ENCODE measurements at places on chromosomes 3 and 15.

DNA sequence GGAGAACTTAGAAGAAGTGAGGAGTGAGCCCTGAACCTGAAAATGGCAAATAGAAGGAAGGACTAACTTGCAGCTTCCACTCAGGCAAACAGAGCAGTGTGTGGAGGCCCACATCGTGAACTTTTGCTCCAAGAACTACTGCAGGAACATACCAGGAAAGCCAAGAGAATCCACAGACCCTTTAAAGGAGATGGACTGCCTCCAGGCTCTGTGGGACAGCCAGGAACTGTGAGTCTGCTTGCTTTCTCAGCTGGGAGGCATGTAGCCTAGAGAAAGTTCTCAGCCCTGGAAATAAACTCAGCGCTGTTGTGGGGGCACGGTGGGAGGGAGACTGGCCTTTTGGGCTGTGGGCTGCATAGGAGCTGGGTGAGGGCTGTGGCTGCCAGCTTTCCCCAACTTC is 93.0 kb downstream of the SNRK start:
- no peak for DNase-seq

DNA sequence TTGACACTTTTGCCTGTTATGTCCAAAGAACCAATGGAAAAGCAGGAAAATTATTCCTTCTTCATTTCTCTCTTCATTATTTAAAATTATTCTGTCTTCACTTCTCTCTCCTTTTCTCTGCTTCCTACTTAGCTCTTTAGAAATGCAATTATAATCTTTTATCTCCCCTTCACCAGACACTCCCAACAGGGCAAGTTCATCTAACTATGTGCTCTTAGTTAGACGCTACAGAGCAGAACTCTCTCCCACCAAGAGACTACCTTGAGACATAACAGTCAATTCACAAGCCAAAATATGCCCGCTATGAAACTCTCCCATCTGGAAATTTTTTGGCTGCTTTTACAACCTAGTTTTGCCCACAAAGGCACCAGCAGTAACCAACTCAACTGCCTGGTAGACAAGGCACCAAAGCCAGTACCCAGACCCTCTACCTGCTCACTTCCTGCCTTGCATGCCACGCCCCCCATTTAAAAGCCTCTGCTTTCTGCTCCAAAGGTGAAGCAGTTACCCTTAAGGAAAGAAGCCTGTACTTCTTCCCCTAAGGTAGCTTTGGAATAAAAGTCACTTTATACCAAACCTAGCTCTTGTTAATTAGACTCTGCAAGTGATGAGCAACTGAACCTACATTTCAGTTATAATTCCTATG is 28.1 kb downstream of the CCRL2 start:
- DNase-seq = no peak

- DNase-seq = no peak
Measured at GRCh38 chr3:139689122-139689521, 11.3 kb upstream of the NMNAT3 start.

DNA sequence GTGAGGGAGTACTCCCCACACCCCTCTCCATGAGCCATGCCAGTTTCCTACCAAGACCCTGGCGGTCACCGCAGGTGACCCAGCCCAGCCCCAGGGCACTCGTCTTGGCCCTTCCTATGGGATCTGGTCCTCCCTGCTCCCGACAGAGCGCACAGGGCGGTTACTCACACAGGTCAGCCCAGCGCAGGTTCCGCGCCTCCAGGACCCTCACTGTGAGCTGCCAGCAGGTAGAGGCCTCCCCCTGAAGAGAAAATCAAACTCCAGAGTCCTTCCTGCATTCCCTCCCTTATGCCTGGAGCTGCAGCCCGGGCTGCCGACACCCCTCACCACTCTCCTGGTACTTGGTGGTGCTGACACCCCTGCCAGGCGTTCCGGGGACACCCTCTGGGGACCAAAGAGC is 6.9 kb downstream of the PLA2G4D start:
- no peak for DNase-seq

GRCh38 chr3:106025151-106025722 is 156.4 kb upstream of the CBLB start:
- no peak for DNase-seq

DNA sequence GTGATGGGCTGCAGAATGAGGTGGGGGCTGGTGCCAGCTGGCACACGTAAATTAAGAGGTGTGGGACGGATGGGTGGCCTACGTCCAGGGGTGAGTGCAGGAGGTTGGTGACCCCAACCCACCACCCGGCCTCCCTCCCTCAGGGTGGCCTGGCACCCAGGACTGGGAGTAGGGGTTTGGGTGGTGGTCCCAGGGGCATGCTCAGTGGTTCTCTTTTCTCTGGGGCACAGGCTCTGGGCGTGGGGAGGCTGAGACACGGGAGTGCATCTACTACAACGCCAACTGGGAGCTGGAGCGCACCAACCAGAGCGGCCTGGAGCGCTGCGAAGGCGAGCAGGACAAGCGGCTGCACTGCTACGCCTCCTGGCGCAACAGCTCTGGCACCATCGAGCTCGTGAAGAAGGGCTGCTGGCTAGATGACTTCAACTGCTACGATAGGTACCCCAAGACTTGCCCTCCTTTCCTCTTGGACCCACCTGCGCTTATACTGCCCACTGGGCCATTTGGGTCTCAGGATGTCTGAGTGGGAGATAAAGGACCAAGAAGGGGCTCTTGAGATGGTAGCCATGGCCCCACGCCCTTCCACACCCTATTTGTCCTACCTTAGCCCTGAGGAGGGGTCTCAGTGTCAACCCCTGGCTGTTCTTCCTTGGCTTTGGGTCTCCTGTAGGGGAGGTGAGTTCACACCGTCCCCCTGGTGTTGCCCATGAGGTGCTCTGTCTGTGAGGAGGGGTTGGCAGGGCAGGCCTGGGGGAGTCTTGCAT is 18.9 kb upstream of the EXOG start:
- DNase-seq = no peak

GRCh38 chr3:72205297-72205826 is 420.4 kb upstream of the PROK2 start:
- no peak for DNase-seq

GRCh38 chr3:189714991-189715961 is 84.1 kb downstream of the TP63 start:
- DNase-seq = no peak

DNA sequence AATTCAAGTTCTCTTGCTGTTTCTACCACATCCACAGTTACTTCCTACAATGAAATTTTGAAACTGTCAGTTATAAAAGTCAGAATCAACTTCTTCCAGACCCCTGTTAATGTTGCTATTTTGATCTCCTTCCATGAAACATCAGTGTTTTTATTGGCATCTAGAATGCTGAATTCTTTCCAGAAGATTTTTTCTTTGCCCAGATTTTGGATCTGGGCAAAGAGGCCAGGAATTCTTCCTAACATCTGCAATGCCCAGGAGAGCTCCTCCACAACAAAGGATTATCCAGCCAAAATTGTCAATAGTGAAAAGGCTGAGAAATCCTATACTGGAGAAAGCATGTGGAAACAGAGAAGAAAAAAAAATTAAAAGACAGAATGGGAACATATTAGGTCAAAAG is 75.5 kb downstream of the SERPINI1 start:
- no peak for DNase-seq

DNA sequence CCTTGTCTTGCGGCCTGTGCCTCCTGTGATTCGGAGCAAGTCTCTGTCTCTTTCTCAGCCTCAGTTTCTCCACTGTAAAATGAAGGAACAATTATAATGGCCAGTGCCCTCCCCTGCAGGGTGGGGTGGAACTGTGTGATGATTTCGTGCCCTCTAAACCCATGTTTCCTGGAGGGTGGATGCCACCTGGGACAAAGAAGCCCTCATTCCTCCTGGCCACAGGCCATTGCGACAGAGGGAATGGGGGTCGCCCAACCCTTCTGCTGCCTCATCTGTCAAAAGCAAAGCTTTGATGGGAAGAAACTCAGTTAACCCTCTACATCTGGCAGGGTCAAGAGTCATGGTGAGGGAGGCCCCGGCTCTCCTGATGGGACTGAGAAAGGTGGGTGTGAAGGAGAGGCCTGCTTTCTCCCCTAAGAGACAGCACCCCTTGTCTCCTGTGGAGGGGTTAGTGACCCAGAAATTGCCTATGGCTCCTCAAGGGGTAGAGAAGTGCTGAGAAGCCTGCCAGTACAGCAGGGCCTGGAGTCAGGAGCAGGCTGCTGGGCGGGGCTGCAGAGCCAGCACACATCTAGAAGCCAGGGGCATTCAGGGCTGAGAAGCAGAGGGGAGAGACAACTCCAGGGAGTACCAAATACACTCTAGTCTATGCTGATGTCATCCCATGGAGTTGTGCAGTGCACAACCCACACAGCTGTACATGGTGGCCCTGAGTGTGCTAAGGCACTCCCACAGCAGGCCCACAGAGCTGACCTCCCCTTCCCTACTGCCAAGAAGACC is 61.0 kb downstream of the PLXNA1 start:
- DNase-seq = no peak

DNA sequence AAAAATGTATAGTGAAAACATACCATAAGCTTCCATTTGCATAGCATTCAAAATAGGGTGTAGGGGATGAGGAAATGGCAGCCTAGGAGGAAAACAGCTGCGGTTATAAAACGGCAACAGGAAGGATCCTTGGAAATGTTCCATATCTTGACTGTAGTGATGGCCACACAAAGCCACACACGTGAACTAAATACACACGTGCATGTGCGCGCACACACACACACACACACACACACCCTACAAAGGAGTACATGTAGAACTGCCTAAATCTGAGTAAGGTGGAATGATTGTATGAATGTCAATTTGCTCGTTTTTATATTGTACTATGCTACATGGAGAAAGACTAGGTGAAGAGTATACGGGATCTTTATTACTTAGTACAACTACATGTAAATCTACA is 3.9 kb upstream of the IREB2 start:
- DNase-seq = no peak

GRCh38 chr3:101229681-101230080 is 90.7 kb downstream of the IMPG2 start:
- no peak for DNase-seq

DNA sequence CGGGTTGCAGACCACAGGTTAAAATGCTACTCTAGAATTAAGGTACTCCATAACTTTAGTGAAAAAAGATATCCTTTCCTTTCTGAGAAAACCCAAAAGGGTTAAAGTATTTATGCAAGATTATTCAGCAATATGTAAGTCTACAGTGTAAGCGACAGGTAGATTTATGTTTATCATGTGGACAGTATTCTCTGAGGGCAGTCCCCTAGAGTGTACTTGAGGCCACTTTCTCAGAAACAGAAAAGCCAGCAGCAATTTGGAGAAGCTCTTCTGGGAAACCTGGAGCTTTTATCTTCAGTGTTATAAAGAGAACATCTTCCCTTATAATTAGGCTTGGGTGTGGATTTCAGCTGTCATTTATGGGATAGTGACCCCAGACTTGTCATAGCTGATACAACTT is 8.9 kb downstream of the ST3GAL6 start:
- DNase-seq = no peak

DNA sequence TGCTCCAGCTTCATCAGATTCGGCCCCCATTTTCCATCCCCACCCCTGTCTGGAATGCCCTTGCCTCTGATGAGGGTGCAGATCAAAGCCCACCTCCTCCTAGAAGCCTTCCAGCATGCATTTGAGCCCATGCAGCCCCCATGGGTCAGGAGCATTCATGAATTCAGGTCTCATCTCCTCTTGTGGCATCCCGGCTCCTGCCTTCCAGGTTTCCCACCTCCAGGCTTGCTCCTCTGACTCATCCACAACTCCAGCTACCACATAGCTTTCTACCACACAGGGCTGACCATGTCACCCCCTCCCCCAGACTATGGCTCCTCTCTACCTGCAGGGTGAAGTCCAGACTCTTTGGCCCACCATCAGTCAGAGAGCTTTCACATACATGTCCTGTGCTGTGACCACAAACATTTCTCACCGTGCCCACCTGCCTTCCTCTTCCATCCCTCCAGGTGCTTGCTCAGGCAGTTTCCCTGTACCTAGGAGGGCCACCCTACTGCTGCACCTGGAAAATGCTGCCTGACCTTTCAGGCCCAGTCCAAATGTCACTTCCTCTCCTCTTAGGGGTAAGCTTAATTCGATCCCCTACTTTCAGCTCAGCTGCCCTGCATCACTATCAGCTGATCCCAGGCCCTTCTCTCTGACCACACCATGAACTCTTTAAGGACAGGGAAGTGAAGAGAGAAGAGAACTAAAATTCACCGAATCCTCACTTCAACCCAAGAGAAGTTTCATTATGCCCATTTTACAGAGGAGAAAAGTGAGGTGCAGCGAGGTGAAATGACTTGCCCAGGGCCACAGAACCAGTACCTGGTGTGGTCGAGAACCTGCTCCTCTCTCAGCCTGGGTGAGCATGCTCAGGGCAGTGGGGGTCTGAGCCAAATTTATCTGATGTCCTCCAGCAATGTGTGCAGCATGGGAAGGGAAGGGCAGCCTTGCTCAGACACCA is 13.7 kb upstream of the FGD5 start:
- DNase-seq = no peak

GRCh38 chr3:101842935-101843330 is 6.4 kb upstream of the NFKBIZ start:
- DNase-seq = no peak

- DNase-seq = no peak
Measured at GRCh38 chr3:58369038-58369437, 36.3 kb downstream of the PXK start.

DNA sequence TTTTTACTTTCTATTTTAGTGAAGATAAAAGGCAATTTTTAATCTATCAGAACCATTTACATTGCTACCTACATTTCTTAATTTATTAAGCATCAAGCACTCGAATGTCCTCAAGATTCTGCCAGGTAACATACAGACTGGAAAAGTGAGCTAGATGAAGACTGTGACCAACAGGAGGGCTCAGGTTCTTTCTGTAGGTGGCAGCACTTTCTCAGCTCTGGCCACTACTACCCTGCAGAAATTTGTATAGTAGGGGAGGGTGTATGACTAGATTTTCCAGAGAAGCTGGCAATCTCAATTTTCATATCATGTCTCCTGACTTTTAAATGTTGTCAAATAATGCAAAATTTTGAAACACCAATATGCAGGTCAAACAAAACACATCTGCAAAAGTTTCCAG is 165.0 kb upstream of the SUCLG2 start:
- DNase-seq = no peak

- no peak for DNase-seq
Measured at GRCh38 chr15:90946941-90947576, 7.6 kb upstream of the RCCD1 start.

DNA sequence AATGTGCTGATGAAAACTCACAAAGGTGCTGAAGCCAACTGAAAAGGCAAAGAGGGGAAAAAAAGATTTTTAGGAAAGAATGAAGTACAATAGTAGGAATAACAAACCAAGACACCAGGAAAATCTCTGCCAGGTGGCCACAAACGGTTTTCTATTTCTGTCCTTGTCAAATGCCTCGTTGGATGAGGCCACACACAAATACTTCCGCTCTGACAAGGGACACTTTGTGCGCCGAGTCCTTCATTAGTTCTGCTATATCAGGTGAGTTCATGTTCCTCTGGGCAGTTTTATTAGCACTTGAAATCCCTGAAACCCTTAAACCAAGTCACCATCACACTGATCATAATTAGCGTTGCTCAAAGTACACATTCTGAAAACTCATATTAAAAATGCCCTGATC is 373.1 kb downstream of the VPS13C start:
- DNase-seq = no peak

DNA sequence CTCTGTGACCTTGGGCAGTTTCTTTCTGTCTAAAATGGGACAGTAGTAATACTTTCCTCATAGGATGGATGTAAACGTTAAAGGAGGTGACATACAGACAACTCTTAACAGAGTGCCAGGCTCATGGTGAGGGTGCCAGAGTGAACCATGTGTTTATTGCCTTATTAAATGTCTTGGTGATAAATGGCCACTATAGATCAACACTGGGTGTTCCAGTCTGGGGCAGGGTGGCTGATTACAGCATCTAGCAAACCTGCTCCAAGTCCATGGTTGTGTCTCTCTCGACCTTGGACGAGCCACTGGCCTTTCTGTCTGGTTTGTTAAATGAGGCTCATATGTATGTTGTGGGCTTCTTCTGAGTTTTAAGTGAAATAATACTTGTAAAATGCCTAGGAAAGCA is 75.1 kb downstream of the TRAK1 start:
- DNase-seq = no peak
